Left forelimb (tissue), 1 donor: ENCODE measurements at places on chromosomes 5 and 9.
A peak's percentile ranks its signal among the peaks of the same experiment; 100 is the strongest.

- no peak for DNase-seq
Measured at GRCh38 chr5:72020161-72020983, 86.9 kb upstream of the MAP1B start.

DNA sequence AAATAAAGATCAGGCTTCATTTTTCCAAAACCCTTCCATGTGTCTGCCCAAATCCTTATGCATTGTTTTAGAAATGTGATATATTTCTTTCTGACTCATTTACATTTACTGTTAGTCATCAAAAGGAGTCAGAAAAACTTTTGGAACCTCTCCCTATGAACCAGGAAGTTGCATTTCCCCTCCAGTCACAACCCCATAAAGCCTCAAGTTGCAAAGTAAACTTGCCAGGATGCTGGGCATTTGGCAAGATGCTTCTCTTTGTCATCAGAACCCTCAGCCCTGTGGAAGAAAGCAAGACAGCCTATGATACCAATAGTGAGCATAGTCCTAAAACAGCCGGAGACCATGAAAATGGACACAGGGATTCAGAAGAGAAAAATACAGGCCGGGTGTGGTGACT lies 84.2 kb downstream of the MUSK start:
- no peak for DNase-seq

GRCh38 chr5:58499941-58500340 lies 8.7 kb downstream of the GAPT start:
- DNase-seq: no peak

DNA sequence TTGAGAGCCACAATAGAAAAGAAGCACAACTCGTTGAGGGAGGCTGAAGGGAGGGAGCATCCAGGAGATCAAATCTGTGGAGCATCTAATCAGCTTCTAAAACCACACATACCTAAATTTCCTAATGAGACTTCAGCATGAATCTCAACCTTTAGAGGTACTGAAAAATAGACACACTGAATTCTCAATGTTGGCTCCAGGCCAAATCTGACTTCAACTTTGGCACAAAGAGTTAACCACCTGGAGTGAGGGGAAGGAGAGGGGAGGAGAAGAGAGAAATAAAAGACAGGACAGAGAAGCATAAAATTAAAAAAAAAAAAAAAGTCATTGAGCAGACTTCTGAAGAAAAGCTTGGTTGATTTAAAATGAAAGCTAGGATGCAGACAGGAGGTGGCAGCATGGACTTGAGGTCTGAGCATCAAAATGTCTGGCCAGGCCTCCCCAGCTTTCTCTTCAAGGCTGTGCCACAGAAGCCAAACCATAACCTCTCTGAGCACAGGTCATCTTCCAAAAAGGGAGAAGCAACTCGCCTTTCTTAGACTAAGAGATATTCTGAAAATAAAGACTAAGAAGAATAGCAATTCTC lies 205.6 kb downstream of the DENND1A start:
- no peak for DNase-seq

DNA sequence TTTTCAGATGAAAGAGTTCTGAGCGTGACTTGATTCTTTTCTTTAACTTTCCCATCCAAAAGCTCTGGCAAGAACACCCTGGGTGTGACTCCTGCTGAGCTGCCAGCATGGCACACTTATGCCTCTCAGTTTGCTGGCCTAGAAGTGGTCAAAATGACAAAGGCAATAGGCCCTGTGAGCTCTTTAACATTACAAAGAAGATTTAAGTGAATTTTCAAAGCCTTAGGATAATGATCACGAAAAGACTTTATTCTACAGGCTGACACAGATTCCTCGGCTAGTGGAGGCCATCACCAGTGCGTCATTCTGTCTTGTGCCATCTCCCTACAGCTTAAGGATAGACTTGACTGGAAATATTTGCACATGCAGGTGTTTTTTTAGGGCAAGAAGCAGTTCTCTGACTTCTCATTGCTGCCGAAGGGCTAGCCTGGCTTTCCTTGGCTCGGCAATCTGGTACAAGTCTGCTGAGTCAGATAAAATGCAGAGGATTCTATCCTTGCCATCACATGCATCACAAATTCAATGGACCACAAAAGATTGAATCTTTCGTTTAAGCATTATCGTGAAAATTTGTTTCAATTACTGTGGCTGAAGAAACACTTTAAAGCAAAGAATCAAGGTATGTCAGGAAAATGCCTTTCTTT lies 311.5 kb downstream of the COX7C start:
- DNase-seq: no peak

DNA sequence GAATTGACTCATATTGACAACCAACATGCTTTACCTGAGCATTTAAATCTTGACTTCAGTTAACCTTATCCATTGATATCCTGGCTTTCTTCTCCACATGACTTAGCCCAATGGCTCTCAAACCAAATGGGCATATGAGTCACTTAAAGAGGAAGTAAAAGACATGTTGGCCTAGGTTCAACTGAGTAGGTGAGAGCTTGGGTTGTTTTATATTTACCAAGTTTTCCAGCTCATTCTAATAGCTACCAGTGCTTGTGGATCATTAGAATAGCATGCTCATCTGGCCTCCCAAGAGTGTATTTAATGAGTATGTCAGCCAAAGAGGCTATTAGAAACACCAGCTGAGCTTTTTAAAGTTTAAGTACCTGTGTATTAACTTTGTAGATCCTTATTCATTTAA lies 1049.0 kb downstream of the PTPRD start:
- DNase-seq: no peak

- no peak for DNase-seq
Measured at GRCh38 chr9:88949961-88950340, 41.3 kb upstream of the S1PR3 start.

- DNase-seq: peak; percentile 94
Measured at GRCh38 chr5:181246276-181247049, 2.8 kb upstream of the RACK1 start.

GRCh38 chr5:91092859-91093783 lies 290.0 kb downstream of the ARRDC3 start:
- DNase-seq: no peak

DNA sequence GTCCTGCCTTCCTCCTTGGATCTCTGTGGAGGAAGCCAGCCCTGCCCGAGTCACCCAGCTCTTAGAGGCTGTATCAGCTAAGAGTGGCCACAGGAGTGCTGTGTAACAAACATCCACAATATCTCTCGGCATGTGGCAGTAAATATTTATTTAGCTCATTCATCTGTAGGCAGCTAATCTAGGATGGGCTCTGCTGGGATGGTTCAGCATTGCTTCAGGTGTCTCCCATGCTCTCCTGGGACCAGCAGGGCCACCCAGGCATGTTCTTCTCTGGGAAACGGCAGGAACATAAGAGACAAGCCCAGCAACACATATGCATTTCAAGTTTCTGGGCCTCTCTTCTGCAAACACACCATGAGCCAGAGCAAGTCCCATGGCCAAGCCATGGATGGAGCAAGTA lies 56.1 kb downstream of the HRH2 start:
- DNase-seq: no peak

DNA sequence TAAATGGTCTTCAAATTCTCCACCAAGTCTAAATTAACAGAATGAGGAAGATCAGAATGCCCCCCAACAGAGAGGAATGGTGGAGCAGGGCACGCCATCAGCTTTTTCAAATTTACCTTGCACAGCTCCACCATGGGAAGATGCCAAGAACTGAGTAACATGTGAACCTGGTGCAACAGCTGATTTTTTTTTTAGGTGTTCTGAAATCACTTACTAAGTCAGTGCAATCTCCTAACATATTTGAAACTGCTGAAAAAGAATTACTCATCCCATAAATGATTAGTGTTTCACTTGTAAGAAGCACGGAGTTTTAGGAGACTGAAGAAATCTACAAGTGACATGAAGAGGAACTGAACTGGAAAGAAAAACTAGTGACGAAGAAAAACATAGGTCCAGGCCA lies 5.1 kb downstream of the TMEM245 start:
- DNase-seq: no peak

- no peak for DNase-seq
Measured at GRCh38 chr5:176955895-176956294, 50.7 kb downstream of the UIMC1 start.

- DNase-seq: no peak
Measured at GRCh38 chr5:159913048-159913447, 3.2 kb upstream of the ADRA1B start.

DNA sequence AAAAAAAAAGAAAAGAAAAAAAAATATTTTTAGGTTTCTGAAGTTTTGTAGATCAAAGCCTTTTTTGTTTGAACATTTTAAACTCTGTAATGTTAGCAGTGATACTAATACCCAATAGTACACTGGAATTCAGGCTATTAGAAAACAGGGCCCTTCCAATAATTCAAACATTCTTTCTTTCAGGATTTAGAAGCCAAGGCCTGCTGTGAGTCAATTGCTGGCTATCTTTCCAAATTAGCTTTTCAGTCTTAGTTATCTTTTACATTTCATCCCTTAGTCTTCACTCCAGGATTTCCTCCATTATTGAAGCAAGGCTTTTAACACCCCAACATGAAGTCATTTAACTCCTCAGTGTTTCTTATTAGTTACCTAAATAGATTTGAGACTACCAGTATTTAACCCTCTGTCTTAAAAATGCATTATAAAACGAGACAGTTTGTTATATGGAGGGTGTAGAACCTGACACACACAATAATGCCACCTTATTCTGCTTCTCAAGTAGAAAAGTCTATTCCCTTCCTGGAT lies 951.9 kb upstream of the DMAC1 start:
- DNase-seq: no peak

DNA sequence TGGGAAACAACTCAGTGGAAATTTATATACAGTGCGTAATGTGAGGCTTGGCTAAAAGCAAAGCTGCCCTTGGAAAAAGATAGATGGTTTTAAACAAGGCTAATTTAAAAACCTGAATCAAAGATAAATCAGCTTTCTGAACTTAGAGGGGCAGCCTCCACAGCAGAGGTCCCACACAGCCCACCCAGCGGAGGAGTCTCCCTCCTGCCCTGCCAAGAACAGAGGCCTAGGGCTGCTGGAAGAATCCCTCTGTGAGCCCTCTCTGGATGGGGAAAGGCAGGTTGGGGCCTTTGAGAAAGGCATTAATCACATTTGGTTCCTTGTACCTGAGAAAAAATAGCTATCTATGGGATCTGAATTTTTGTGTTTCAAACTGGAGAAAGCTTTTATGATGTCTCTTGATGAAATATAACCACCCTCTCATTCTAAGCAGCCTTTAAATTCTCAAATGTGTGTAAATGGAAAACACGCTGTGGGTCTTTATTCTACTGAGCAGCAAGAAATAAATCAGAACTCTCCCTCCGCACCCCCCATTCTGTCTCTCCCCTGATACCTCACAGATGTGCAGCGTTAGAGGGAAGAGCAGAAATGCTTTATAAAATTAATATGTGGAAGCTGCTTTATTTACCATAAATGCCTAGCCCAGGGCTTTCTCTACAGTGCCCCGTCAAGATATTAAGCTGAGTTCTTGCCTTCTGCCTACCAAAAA lies 329.2 kb downstream of the EFNA5 start:
- DNase-seq: no peak

DNA sequence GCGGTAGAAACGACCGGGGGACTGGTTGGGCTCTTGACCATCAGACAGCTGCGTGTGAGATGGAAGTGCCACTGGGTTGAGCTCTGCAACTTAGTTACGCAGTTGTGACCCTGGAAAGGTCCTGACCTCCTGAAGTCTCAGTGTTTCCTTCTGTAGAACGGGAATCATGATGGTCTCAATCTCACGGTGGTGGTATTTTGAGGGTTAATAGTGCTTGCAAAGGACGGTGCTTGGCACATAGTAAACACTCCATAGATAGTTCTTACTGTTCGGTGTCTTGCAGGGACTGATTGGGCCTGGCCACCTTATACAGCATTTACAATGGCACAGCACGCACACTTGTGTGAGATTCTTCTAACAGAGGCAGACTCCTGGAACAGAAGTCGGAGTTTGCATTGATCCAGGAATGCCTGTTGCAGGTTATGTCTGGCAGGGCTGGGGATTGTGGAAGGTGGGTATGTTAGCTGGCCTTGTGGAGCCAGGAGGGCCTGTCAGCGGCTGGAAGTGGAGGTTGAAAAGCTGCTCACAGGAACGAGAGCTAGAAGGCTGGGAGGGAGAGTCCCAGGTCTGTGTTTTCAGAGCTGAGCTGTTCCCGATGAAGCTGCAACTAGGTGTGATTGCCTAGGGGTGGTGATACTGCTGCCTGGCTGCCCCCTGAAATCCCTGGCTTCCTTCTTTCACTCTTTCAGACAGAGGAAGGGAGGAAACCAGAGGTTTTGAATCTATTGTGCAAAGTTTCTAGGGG lies 962 bp upstream of the TXN start:
- no peak for DNase-seq

- no peak for DNase-seq
Measured at GRCh38 chr5:168781941-168782571, 202.9 kb upstream of the PANK3 start.

- DNase-seq: no peak
Measured at GRCh38 chr5:132422720-132423437, 53.4 kb downstream of the SLC22A5 start.

DNA sequence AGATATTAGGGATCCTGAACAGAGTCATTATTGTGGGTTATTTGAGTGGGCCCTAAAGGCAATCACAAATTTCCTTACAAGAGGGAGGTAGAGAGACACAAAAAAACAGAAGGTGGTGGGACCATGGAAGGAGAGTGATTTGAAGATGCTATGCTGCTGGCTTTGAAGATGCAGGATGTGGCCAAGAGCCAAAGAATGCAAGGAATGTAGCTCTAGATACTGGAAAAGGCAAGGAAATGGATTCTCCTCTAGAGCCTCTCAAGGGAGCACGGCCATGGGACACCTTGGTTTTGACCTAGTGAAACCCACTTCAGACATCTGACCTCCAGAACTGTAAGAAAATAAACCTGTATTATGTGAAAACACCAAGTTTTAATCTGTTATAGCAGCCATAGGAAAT lies 53.8 kb downstream of the TTC39B start:
- DNase-seq: no peak

DNA sequence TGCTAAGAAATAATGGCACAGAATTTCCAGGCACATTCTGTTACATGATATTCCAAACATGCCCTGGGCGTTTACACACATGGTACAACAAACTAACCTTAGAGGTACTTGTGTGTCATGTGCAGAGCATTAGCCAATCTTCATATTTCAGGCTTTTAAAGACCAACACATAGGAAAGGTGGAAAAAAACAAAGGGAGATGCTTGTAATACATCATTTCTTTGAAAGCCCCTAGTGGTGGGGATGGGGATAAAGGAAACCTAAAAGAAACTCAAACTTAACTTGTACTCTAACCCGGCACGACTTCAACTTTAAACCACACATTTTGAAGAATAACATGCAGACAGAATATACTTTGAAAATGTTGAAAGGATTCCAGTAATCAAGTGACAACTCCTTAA lies 133.6 kb downstream of the PTPRD start:
- DNase-seq: no peak

GRCh38 chr9:7802666-7803065 lies 3.1 kb upstream of the DMAC1 start:
- no peak for DNase-seq
